ENCODE measurements at places on chromosomes 5 and 9.

- H3K4me1 ChIP-seq: no peaks in the 10 kb centered on the region
- no peak overlapping the region for H3K4me3 ChIP-seq
- no peaks in the 10 kb centered on the region for H3K27me3 ChIP-seq
- no peak for DNase-seq
Measured at GRCh38 chr5:178104492-178104891, 8.8 kb upstream of the N4BP3 start.

DNA sequence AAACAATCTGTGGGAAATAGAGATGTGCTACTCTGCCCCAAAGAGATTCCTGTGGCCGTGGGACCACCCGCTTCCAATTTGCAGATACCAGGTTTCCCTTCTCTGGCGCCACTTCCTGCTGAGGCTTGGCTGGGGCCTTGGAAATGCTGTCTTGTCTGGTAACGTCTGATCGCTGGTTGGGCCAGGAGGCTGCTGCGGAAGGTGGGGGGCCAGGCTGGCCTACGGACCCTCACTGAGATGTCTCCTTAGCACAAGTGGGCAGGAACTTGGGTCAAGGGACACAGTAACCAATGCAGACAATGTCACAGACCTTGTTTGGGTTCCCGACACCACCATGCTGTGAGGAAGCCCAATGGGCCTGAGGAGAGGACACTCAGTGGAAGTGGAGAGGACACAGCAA lies 31.7 kb upstream of the IRX4 start:
- H3K36me3 ChIP-seq: no peaks in the 10 kb centered on the region
- H3K4me1 ChIP-seq: no peaks in the 10 kb centered on the region

DNA sequence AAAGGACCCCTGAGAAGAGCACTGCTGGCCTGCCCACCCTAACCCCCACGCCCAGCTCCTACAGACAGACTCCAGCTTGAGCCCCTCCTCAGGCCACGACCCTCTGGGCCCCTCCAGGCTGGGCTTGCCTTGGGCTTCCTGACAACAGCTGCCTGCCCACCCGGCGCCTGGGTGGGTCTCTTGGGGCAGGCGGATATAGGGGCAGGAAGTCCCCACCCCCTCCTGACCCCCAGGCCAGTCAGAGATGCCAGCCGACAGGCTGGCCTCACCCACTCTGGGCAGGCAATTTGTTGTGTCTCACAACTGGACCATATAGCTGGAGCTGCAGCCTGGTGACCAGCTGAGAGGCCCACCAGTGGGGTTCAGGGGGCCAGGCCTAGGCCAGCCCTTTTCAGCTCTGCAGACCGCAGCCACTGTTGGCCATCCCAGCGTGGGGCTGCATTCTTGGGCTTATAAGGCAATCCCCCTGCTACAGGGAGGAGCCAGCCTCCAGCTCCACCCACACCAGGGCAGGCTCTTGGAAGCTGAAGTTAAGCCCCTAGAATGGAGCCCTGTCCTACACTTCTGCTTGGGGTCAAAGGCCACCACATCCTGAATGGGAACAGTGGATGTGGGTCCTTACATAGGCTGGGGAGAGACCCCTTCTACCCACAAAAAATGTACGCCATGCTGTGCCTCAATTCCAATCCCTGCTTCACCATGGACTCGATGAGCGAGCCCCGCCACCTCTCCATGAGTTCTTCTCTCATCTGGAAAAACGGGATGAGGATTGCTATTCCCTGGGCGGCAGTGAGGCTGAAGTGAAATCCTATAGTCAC lies 2.0 kb downstream of the PDLIM7 start:
- peak; percentile 76 for DNase-seq
- no peaks in the 10 kb centered on the region for H3K27me3 ChIP-seq
- H3K4me3 ChIP-seq: peak overlapping the region; percentile 90

- peaks cover 7% of the 10 kb centered on the region for H3K4me1 ChIP-seq
- H3K27me3 ChIP-seq: no peaks in the 10 kb centered on the region
- H3K27ac ChIP-seq: no peak overlapping the region
- no peak overlapping the region for H3K4me3 ChIP-seq
- no peak for DNase-seq
Measured at GRCh38 chr9:89630508-89630907, 25.7 kb downstream of the GADD45G start.

DNA sequence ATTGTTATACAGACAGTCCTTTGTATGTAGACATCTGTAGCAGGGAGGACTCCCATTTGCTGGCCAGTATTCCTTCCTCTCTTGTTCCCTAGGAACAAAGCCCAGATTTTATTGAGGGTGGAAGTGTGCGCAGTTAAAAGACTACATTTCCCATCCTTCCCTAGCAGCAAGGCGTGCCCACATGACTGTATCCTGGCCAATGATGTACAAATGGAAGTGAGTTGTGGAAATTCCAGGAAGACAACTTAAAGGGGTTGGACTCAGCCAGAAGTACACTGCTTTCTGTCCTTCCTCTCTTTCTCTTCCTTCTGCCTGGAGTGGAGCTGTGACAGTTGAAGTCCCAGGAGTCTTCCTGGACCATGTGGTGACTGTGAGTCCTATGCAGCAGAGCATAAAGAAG lies 89.0 kb downstream of the HRH2 start:
- H3K27ac ChIP-seq: no peak overlapping the region
- H3K27me3 ChIP-seq: no peaks in the 10 kb centered on the region
- no peaks in the 10 kb centered on the region for H3K36me3 ChIP-seq
- DNase-seq: no peak
- no peaks in the 10 kb centered on the region for H3K4me1 ChIP-seq
- no peak overlapping the region for H3K4me3 ChIP-seq

GRCh38 chr5:93704996-93705395 lies 36.4 kb downstream of the POU5F2 start:
- no peaks in the 10 kb centered on the region for H3K4me1 ChIP-seq
- H3K36me3 ChIP-seq: no peaks in the 10 kb centered on the region
- H3K27me3 ChIP-seq: no peaks in the 10 kb centered on the region
- DNase-seq: no peak

DNA sequence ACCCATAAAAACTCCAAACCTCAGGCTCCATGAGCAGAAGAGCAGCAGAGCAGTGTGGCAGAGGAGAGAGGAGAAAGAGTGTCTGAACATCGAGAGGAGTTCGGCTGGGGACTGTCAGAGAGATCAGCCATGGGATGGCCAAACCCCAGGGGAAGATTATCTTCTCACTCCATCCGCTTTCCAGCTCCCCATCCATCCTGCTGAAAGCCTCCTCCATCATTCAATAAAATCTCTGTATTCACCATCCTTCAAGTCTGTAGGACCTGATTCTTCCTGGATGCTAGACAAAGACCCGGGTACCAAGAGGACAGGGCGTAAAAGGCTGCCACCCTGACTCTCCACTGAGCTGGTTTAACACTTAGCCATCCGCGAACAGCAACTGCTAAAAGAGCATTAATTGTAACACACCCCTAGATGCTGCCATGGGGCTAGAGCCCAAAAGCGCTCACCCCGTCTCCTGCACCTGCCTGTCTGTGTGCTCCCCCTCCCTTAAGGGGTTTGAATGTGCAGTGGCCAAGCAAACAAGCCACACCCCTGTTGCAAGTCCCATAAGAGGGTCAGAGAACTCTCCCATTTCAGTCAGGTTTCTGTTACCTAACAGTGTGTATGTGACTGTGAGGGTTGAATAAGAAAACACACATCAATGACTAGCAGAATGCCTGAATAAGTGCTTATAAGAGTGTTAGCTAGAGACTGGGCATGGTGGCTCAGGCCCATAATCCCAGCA lies 13.9 kb upstream of the SELENOP start:
- H3K4me3 ChIP-seq: no peak overlapping the region
- H3K36me3 ChIP-seq: no peaks in the 10 kb centered on the region
- no peaks in the 10 kb centered on the region for H3K4me1 ChIP-seq
- H3K27ac ChIP-seq: no peak overlapping the region
- H3K27me3 ChIP-seq: no peaks in the 10 kb centered on the region

DNA sequence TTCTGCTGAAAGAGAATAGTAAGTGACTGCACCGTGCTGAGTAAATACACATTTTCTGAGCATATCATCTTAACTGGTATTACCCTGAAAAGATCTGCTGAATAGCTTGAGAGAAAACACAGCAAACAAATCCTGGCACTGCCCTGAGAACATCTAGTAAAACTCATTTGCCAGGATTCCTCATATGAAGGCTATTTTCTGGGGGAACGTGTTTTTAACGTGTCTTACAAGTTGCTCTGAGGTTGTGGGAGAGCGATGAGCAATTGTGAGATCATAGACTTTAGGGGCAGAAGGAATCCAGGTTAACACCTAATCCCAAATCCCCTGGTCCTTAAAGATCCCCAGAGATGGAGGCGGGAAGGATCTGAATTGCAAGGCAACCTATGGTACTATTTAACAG lies 331.9 kb upstream of the RFX3 start:
- H3K27me3 ChIP-seq: no peaks in the 10 kb centered on the region
- H3K36me3 ChIP-seq: no peaks in the 10 kb centered on the region
- H3K4me3 ChIP-seq: no peak overlapping the region
- no peak overlapping the region for H3K27ac ChIP-seq

DNA sequence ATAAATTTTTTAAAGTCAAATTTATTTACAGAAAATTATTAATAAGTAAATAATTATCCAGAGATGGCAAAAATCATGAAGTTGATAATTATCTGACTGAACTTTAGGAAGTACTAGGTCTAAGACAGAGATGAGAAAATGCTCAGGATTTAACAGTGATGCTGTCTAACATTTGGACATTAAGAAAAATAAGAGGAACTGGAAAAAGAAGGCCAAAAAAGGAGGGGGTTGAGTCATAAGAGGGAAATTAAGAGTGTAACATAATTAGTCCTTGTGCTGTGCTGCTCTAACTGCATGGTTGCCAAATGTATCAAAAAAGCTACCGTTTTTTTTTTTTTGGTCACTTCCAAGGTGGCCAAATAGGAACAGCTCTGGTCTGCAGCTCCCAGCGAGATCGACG lies 35.4 kb upstream of the TUT7 start:
- no peak for DNase-seq
- H3K36me3 ChIP-seq: no peaks in the 10 kb centered on the region
- no peaks in the 10 kb centered on the region for H3K4me1 ChIP-seq
- H3K27me3 ChIP-seq: no peaks in the 10 kb centered on the region
- H3K27ac ChIP-seq: no peak overlapping the region

DNA sequence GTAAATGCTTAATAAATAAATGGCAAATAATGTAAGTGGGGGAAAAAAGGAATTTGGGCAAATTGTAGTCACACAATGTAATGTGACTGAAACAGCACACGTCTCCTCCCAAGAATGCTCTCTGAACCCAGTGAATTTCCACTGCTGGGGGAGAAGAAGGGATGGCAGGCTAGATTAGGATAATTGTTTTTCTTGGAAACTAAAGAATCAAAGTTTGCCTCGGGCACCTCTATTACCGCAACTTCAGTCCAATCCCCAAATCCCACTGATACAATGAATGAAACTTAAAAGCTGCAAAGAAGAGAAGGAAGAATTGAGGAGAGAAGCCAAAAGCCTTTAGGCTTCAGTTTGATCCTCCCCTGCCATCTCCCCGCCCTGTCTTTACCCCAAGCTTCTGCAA lies 423.2 kb upstream of the PAPPA start:
- no peaks in the 10 kb centered on the region for H3K27me3 ChIP-seq
- no peaks in the 10 kb centered on the region for H3K4me1 ChIP-seq
- DNase-seq: no peak
- H3K36me3 ChIP-seq: no peaks in the 10 kb centered on the region

GRCh38 chr5:90689064-90689463 lies 130.5 kb downstream of the ADGRV1 start:
- no peaks in the 10 kb centered on the region for H3K4me1 ChIP-seq
- no peak for DNase-seq
- no peak overlapping the region for H3K4me3 ChIP-seq
- H3K27me3 ChIP-seq: no peaks in the 10 kb centered on the region
- no peak overlapping the region for H3K27ac ChIP-seq
- no peaks in the 10 kb centered on the region for H3K36me3 ChIP-seq

GRCh38 chr9:20988671-20989315 lies 42.6 kb downstream of the HACD4 start:
- no peak overlapping the region for H3K27ac ChIP-seq
- H3K27me3 ChIP-seq: no peaks in the 10 kb centered on the region
- DNase-seq: no peak
- H3K4me3 ChIP-seq: no peak overlapping the region

GRCh38 chr5:2725980-2726765 lies 25.3 kb downstream of the IRX2 start:
- H3K4me3 ChIP-seq: no peak overlapping the region
- no peak overlapping the region for H3K27ac ChIP-seq

DNA sequence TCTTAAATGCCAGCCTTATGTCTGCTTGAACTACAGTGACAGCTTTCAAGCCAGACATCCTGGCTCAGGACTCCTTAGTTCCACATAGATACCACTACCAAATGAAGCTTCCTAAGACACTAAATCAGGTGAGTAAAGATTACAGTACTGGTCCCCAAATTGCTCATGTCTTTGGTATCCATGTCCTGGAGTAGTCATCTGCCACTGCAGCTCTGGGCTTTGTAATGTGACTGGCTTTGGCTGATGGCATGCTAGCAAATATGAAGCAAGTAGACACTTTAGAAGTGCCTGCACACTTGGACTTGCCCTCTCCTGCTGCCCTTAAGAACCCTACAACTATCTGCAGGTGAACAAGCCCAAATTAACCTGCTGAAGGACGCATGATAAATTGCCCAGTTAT lies 334.9 kb downstream of the BNC2 start:
- no peak overlapping the region for H3K27ac ChIP-seq
- no peaks in the 10 kb centered on the region for H3K27me3 ChIP-seq
- H3K36me3 ChIP-seq: no peaks in the 10 kb centered on the region
- no peak for DNase-seq

- no peak overlapping the region for H3K27ac ChIP-seq
- DNase-seq: no peak
- H3K36me3 ChIP-seq: peaks cover 11% of the 10 kb centered on the region
- no peak overlapping the region for H3K4me3 ChIP-seq
Measured at GRCh38 chr5:36206913-36207312, 34.8 kb downstream of the NADK2 start.

DNA sequence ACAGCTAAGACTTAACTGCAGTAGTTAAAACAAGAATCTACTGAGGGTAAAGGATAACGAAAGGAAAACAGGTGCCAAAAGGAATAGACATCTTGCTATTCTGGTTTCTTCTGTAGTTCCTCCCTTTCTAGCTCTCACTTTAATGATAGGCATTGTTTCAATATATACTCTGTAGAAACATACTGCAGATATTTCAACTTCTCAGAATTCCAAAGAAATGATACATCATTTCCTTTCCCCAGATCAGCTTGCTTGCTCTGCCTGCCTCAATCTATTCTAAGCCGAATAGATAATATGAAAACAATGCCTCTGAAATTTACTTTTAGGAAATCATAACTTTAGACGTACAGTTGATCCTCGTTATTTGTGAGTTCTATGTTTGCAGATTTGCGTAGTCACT lies 46.3 kb downstream of the ACO1 start:
- peak overlapping the region; percentile 13 for H3K4me3 ChIP-seq
- peaks cover 17% of the 10 kb centered on the region for H3K36me3 ChIP-seq
- no peak for DNase-seq
- no peaks in the 10 kb centered on the region for H3K27me3 ChIP-seq

GRCh38 chr5:148201151-148201550 lies 1.7 kb upstream of the SPINK6 start:
- no peak overlapping the region for H3K4me3 ChIP-seq
- H3K27me3 ChIP-seq: no peaks in the 10 kb centered on the region
- no peak overlapping the region for H3K27ac ChIP-seq
- H3K4me1 ChIP-seq: no peaks in the 10 kb centered on the region
- no peak for DNase-seq

GRCh38 chr5:41559184-41559583 lies 48.8 kb upstream of the PLCXD3 start:
- no peak overlapping the region for H3K4me3 ChIP-seq
- no peak overlapping the region for H3K27ac ChIP-seq
- no peaks in the 10 kb centered on the region for H3K36me3 ChIP-seq
- no peak for DNase-seq
- no peaks in the 10 kb centered on the region for H3K27me3 ChIP-seq

GRCh38 chr9:84229191-84229590 lies 111.4 kb downstream of the SLC28A3 start:
- no peaks in the 10 kb centered on the region for H3K36me3 ChIP-seq
- no peak overlapping the region for H3K27ac ChIP-seq
- H3K4me1 ChIP-seq: no peaks in the 10 kb centered on the region
- H3K4me3 ChIP-seq: no peak overlapping the region
- no peaks in the 10 kb centered on the region for H3K27me3 ChIP-seq
